Testis (tissue), 5 donors: ENCODE measurements at places on chromosomes 5 and 9. TPM values are rescaled to one million over a fixed set of nuclear protein-coding genes. Genes with fewer than 3 reads are reported as not detected.

- peak overlapping the region; percentile 99 for H3K27ac ChIP-seq
- H3K27me3 ChIP-seq: no peaks in the 10 kb centered on the region
- peak overlapping the region; percentile 94 for H3K4me3 ChIP-seq
Observed at GRCh38 chr5:36879274-36880033, 2.9 kb downstream of the NIPBL start.

- no peak for DNase-seq
- H3K27me3 ChIP-seq: no peaks in the 10 kb centered on the region
- H3K4me3 ChIP-seq: no peak overlapping the region
- H3K4me1 ChIP-seq: no peaks in the 10 kb centered on the region
Observed at GRCh38 chr9:135778421-135778820, 76.4 kb downstream of the KCNT1 start.

DNA sequence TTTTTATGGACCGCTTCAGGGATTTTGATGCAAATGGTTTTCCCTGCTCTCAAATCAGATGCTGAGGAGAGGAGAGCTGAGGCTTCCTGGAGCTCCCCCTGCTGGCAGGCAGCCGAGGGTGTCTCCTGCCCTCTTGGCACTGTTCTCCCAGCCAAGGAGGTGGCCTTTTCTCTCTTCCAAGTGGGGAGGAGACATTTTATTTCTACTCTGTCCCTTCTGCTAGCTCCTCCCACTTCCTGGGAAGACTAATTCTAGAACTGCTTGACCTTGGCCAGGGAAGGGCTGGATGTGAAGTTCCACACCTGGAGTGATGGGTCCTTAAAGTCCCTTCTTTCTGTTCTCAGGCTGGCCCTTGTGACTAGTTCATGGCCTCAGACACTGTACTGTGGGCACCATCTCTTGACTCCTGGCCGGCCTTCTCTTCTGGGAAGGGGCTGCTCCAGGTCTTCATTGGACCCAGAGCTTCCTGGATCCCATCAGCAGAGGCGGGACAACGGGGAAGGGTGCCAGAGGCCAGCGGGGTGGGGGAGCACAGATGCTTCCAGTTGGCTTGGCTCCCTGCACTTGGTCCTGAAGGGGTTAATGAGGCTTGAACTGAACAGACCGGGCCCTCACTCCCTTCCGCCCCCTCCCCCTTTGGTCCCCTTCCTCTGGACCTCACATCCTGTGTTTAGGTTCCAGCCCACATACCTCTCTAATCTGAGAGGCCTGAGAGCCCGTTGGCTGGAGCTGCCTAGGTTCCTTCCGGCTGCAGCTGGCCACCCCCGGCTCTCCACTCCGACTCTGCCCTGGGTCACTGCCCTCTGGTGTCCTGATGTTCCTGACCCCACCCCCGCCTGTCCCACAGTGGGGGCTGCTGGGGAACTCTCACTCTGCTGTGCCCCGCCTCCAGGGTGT is 32.1 kb downstream of the PTPA start:
- no peaks in the 10 kb centered on the region for H3K27me3 ChIP-seq
- peaks cover 82% of the 10 kb centered on the region for H3K4me1 ChIP-seq
- no peak overlapping the region for H3K4me3 ChIP-seq
- peak overlapping the region; percentile 96 for H3K27ac ChIP-seq
- no peaks in the 10 kb centered on the region for H3K36me3 ChIP-seq
- peak; percentile 89 for DNase-seq

Gene THBS4
- 62.5 TPM for polyA plus RNA-seq
